ENCODE measurements at places on chromosomes 11 and 22.

- DNase-seq: no peak
Observed at GRCh38 chr11:17352950-17353820, 1.6 kb downstream of the NCR3LG1 start.

DNA sequence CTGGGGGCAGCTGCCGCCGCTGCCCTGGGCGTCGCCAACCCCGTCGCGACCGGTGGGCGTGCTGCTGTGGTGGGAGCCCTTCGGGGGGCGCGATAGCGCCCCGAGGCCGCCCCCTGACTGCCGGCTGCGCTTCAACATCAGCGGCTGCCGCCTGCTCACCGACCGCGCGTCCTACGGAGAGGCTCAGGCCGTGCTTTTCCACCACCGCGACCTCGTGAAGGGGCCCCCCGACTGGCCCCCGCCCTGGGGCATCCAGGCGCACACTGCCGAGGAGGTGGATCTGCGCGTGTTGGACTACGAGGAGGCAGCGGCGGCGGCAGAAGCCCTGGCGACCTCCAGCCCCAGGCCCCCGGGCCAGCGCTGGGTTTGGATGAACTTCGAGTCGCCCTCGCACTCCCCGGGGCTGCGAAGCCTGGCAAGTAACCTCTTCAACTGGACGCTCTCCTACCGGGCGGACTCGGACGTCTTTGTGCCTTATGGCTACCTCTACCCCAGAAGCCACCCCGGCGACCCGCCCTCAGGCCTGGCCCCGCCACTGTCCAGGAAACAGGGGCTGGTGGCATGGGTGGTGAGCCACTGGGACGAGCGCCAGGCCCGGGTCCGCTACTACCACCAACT is 1.0 kb downstream of the FUT4 start:
- DNase-seq: no peak

DNA sequence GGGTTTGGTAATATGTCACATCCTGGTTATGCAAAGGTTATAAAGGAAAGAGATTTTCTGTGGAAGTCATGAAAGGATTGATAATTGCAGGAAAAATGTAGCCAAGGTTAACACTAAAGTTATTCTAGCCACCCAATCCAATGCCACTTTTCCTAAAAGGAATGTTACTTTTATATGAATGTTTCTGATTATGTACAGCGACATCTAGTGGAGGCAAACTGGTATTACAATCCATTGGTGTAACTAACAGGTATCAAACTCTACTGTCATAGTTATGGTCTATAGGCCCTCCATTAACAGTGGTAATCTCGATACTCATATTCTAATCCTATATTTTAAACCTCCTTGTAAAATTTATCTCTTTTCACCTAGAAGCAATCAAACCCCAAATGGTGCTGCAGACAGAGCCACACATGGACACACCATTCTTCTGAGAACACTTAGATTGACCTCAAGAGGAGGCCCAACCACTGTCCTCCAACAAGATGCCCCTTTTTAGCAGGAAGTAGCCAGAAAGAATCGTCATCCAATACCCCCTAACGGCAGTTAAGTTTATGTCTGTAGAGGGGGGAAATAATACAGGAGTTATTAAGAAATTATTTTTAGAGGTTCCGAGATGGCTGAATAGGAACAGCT is 74.9 kb upstream of the RAG2 start:
- DNase-seq: peak; percentile 22

DNA sequence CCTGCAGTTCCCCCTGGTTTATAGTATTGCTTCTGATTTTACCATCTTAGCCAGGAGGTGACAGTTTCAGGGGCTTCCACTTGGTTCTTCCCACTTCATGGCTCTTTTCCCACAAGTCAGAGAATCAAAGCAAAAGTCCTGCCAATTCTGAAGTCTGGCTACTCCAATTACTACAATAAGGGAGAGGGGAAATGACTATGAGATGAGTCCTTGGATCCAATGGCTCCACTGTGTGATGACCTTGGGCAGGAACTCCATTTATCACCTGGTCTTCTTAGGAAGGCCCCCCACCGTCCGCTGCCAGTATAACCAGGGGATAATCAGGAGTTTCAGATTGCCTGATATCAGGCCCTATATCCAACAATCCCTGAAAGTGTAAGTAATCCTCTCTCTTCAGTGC is 31.6 kb upstream of the CCND1 start:
- DNase-seq: no peak

DNA sequence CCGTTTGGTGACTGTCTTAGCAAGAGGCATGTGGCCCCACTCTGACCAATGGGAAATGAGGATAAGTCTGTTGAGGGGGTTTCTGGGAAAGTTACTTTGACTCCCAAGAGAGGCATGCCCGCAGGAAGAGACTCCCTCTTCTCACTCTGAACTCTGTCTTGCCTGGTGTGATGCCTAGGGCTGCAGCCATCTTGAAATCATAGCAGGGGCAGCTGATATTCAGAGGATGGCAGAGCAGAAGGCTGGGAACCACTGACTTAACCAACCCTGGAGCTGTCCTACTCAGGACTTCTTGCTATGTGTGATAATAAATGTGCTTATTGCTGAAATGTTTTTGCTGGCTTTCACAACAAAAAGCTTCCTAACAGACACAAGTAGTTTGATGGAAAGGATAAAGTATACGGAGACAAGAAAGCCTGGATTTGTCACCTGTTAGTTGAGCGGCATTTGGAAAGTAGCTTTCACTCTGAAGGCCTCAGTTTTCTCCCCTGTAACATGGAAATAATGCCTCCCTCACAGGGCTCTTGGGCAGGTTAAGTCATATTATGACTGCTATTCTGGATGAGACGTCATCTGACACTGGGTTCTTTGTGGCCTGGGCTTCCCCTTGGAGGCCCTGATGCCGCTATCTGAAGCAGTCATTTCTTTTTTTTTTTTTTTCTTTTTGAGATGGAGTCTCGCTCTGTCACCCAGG is 128.5 kb downstream of the CEP164 start:
- DNase-seq: no peak

- DNase-seq: no peak
Observed at GRCh38 chr11:117809236-117810055, 12.4 kb upstream of the DSCAML1 start.

GRCh38 chr11:92330114-92330513 is 105.5 kb downstream of the FAT3 start:
- no peak for DNase-seq

- no peak for DNase-seq
Observed at GRCh38 chr11:8573777-8574176, 20.3 kb downstream of the STK33 start.

- DNase-seq: no peak
Observed at GRCh38 chr11:11841116-11841722, 553 bp upstream of the USP47 start.

DNA sequence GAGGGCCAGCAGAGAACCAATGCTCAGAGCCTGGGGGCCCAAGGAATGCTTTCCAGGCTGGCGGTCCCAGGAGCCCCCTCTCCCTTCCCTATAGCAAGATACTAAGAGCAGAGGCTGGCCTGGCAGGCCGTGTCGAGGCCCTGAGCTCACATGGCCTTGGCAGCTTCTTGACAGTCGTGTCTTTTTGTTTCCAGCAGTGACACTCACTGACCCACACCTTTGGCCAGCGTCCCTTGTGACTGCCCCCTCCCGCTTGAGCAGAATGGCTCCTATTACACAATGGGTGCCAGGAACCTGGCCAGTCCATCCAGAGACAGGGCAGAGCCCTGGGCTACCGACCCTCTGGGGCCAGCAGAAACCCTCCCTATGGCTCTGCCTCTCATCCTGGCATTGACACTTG is 6.4 kb upstream of the CCND1 start:
- no peak for DNase-seq

- DNase-seq: no peak
Observed at GRCh38 chr11:75346296-75346695, 5.2 kb downstream of the ARRB1 start.

DNA sequence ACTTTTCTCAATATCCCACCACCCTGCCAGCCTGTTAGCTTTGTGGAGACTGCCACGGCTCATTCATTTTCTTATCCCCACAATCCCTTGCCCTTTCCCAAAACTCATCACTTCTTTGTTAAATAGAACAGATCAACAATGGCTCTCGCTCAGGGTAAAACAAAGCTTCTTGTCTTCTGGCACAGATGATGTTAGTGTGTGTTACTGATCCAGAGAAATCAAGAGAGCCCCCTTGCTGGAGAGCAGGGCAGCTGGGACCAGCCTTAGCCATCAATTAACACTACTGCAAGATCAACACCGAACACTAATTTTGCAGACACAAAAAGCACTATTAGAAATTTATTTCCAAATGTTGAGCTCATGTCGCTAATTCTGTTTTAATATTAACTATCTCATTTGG is 420.9 kb downstream of the TENM4 start:
- DNase-seq: no peak

DNA sequence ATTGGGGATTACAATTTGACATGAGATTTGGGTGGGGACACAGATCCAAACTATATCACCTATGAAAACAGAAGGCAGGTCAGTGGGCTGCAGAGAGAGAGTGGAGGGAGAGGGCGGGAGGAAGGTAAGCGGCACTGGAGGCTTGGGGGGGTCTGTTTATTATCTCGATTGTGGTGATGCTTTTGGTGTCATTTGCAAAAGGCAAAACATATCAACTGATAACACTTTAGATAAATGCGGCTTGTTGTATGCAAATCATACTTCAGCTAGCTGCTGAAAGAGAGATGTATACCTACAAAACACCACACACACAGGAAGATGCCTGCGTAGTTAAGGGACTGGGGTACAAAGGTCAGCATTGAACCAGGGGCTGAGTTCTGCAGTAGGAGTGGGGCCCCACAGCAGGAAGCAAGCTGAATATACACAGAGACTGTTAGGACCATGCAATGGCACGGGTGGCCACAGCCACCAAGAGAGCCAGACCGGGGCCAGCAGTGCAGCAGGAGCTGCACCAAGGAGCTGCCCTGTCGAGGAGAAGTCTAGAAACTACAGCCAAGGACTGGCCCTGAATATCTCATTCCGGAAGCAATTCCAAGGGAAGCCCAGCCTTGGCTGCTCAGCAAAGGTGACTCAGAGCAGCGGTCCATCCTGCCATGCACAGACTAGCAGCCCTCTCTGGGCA is 23.8 kb upstream of the TOLLIP start:
- DNase-seq: no peak

GRCh38 chr11:2945031-2945756 is 16.0 kb upstream of the PHLDA2 start:
- DNase-seq: no peak

DNA sequence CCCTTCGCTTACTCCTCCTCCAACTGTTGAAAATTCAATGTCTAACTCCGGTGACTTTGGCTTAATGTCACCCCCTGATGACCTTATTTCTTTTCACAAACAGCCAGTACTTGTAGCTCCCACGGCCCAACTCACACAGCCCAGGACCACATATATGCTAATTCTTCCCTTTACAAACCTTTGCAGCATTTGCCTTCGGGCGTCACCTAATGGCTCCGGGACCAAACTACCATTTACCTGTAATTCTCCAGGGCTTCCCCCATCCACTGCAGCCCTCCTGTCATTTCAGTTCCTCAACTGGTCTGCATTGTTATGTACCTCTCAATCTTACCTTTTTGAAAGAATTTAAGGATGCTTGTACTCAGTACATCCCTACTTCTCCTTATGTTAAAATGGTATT is 29.8 kb upstream of the OR56B4 start:
- DNase-seq: no peak

- DNase-seq: no peak
Observed at GRCh38 chr22:31044262-31044861, 36.8 kb upstream of the SMTN start.

DNA sequence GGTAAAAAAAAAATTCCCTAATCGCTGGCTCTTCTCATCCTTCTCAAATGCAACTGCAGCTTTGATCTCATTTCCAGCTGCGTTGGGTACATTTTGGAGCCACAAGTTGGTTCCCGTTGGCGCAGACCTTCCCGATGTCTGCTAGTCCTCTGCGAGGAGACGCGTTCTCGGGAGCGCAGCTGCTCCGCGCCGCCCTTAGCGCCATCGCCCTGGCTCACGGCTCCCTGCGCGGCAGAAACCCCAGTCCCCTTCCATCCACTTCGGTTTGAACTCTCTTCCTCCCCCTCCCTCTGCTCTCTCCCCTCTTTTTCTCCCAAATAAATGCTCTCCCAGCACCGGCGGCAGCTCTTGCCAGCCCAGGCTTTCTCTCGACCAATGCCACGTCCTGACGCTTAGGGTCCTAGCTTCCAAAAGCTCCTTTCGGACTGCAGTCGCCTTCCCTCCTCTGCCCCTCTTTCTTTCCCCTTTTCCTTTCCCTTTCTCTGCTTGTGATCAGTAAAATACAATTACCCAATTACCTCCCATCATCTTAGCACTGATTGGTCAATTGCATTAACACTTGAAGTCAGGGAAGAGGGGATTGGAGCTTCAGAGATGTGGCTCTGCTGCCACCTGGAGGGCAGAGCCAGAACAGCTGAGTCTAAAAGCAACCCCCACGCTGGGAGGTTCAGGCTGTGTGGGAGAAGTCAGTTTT is 1165.7 kb downstream of the LRRC4C start:
- peak; percentile 86 for DNase-seq

GRCh38 chr11:914747-915501 is 4.3 kb upstream of the CHID1 start:
- no peak for DNase-seq

DNA sequence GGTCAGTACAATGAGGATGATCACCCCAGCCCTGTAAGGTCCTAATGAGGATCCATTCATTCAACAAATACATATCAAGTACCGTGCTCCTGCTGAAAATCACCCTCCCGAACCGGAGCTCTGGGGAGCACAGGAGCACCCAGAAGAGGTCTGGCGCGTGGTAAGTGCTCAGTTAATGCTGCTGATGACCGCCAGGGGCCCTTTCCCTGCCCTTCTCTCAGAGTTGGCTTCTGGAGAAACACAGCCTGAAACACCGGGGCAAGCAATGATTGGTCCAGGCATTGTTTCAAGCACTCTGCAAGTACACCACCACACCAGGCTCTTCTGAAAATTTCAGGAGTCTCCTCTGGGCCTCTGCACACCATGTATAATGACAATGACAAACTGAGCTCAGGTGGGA is 3.8 kb upstream of the CCDC86 start:
- DNase-seq: no peak

- DNase-seq: no peak
Observed at GRCh38 chr11:119918347-119918746, 189.3 kb upstream of the NECTIN1 start.

GRCh38 chr22:50497093-50497492 is 10.4 kb downstream of the LMF2 start:
- DNase-seq: no peak

- no peak for DNase-seq
Observed at GRCh38 chr22:39962071-39962470, 1.9 kb downstream of the TMA7B start.

- no peak for DNase-seq
Observed at GRCh38 chr11:3855808-3856491, 486 bp downstream of the STIM1 start.

- DNase-seq: no peak
Observed at GRCh38 chr22:41820447-41820846, 12.5 kb upstream of the SREBF2 start.

- no peak for DNase-seq
Observed at GRCh38 chr11:8022876-8023275, 35.7 kb downstream of the EIF3F start.

GRCh38 chr22:36285017-36285416 is 32.1 kb downstream of the APOL1 start:
- no peak for DNase-seq

Measured in SK-N-MC (cell line).